Left lobe of liver (tissue), 2 donors: ENCODE measurements at places on chromosomes 6 and 20. TPM values are rescaled to one million over a fixed set of nuclear protein-coding genes. Genes with fewer than 3 reads are reported as not detected.
A peak's percentile ranks its signal among the peaks of the same experiment; 100 is the strongest.

GRM1 gene
- total RNA-seq: not detected

GNAS-AS1 gene
- 0.35 TPM for total RNA-seq

VSTM2L gene
- total RNA-seq: 4.4 TPM

CALHM5 gene
- total RNA-seq: 0.20 TPM

C6orf52 gene
- total RNA-seq: 2.2 TPM

COL9A1 gene
- total RNA-seq: not detected

GSTA3 gene
- total RNA-seq: not detected

NOTCH4 gene
- 9.6 TPM for total RNA-seq

LTV1 gene
- 6.7 TPM for total RNA-seq

KIF6 gene
- 0.05 TPM for total RNA-seq

DNA sequence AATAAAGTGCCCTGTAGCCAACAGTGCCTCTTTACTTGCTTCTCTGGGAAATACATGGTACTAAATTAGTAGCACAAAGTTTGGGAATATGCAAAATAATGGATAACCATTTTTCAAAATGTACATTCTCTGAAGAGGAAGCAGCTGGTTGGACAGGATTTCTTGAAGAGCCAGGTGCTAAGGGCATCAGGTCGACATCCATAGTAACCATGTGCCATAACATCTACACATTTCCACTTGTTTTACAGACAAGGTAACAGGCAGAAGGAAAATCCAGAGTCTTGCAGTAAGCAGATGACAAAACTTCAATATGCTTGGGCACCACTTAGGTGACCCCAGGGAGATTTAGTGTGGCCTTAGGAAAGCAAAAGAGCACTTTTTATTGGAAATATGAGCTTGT lies 36.5 kb upstream of the SMIM28 start:
- DNase-seq: no peak

DNA sequence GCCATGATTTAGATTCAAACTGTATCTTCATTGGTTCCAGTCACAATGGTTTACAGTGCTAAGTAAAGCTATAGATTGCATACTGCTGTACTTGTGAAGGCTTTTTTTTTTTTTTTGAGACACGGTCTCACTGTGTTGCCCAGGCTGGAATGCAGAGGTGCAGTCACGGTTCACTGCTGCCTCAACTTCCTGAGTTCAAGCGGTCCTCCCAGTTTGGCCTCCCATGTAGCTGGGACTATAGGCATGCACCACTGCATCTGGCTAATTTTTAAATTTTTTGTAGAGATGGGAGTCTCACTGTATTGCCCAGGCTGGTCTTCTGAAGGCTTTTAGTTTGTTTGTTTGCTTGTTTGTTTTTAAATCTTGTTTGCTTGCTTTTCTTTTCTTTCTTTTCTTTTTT lies 24.9 kb downstream of the ITCH start:
- no peak for DNase-seq

DNA sequence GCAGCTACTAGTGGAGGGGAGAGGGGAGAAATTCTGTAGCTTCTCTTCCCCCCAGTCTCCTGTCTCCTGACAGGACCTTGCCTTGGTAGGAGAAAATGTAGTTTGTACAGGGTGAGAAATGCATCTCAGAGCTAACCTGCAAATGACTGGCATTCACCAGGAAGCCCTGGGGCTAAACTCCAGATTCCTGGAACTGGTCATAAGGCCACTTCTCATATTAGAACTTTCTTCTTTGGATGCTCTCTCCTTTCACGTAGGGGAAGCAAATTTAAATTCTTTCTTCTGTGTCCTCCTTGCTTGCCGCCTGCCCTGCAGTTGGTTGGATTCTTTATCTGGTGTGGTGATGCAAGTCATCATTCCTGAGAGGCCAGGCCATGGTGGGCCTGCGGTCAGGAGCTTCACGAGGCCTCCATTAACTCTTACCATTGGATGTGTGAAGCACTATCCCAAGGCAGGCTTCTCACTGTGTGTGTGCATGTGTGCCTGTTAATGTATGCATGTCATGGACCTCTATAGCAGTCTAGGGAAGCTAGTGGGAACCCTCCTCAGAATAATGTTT lies 182.0 kb downstream of the PHF3 start:
- DNase-seq: no peak

DNA sequence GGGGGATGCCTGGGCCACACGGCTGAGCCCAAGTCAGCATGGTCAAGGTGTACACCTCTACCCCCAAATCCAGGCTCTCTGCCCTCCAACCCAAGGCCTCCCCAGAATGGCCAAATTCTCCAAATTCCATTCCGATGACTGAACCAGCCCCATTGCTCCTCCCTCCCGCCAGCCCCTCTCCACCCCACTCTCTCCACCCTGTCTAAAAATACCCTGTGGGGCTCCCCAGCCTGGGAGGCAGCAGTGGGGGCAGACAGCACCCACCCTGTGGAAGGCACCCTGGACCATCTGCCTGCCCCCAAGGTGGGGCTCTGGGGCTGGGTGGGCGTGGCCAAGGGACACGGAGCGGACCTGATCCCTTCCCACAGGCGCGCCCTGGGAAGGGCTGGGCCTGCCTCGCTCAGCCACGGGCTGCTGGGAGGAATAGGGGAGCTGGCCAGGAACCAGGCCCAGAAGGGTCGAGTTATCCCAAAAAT lies 11.4 kb downstream of the TEAD3 start:
- DNase-seq: no peak

DNA sequence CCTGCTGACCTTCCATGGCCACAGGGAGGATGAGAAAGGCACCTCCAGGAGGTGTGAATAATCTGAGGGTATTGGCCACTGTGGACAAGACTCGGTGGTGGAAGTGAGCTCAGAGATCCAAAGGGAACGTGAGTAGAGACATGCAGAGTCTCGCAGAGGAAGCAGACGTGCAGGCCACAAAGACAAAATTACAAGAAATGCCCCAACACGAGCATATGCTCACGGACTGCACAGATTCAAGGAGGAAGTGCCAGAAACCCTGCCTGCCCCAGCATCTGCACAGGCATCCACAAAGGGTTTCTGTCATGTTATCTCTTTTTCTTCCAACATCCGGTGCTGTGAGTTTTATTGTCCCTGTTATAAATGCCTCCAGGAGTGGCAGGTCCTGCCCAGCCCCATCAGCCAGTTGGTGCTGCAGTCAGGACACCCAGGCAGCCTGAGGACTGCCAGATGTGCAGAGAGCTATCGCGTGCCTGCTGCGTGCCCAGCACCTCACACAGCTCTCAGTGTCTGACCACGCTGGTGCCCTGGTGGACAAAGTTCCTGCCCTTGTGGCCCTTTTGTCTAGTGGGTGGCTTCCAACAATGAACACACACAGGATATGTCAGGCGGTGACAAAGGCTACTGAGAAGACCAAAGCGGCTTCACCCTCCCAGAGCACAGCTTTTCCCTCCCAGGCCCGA lies 34.0 kb upstream of the FANCE start:
- peak; percentile 95 for DNase-seq

DNA sequence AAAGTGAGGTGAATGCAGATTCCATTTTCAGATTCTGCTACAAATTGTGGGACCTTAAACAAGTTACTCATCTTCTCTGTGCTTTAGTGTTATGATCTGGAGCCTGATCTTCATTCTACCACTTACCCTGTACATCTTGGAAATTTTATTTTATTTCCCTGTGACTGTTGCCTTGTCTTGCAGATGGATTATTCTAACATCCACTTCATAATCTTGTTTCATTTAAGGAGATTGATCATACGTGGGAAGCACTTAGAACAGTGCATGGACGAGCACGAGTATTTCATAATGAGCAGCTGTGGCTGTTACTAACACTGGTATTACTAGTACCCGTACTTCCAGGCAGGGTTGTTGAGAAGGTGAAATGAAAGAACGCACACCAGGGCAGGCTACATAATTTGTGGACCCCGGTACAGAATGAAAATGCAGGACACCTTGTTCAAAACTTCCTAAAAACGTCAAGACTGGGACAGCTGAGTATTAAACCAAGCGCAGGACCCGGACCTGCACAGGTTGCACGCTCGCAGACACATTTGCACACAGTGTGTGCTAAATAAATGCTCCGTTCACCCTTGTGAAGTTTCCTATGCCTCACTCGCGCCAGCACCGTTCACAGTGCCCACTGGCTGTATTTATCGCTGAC lies 535 bp upstream of the CCDC170 start:
- no peak for DNase-seq

- DNase-seq: peak; percentile 44
Observed at GRCh38 chr20:17615645-17616479, 46.0 kb downstream of the DSTN start.

DNA sequence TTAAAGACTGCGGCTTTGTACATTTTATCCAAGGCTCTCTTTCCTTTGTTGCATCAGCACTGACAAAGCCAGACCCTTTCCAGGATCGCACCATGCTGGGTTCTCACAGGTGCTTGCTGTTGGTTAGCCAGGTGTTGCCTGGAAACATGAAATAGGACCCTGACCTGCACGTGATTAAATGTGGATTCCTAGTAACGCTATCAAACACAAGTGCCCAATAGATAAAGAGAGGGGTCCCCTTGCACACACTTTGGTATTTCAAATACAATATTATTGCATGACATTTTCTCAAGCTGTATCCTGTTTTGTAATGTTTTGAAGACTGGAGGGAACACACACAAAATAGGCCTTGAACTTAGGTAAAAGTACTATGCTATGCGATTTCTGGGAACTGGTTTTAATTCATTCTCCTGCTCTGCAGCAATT lies 73.3 kb downstream of the AKAP12 start:
- no peak for DNase-seq

- peak; percentile 8 for DNase-seq
Observed at GRCh38 chr20:57851025-57851682, 141.3 kb upstream of the PMEPA1 start.

DNA sequence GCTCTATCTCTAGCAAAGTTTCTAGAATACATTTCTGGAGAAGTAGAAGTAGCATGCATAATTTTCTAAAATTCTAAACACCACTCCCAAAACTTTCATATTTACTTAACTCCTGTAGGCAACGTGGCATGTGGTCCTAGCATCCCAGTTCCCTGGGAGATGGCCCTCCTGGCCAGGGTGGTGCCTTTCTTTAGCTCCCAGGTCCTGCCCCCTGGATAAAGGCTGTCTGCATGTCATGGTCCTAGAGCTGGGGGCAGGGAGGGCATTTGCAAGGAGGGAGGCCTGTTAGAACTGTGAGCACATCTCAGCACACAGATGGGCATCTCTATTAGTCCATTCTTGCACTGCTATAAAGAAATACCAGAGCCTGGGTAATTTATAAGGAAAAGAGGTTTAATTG lies 485.6 kb upstream of the SULF2 start:
- no peak for DNase-seq

- no peak for DNase-seq
Observed at GRCh38 chr6:133262804-133263203, 21.6 kb downstream of the EYA4 start.

- DNase-seq: peak; percentile 75
Observed at GRCh38 chr20:63969838-63970713, at the start of gene ZNF512B. ZNF512B (minus strand) TSS chr20:63969930; CDS start chr20:63967950, 1,980 bp downstream.

DNA sequence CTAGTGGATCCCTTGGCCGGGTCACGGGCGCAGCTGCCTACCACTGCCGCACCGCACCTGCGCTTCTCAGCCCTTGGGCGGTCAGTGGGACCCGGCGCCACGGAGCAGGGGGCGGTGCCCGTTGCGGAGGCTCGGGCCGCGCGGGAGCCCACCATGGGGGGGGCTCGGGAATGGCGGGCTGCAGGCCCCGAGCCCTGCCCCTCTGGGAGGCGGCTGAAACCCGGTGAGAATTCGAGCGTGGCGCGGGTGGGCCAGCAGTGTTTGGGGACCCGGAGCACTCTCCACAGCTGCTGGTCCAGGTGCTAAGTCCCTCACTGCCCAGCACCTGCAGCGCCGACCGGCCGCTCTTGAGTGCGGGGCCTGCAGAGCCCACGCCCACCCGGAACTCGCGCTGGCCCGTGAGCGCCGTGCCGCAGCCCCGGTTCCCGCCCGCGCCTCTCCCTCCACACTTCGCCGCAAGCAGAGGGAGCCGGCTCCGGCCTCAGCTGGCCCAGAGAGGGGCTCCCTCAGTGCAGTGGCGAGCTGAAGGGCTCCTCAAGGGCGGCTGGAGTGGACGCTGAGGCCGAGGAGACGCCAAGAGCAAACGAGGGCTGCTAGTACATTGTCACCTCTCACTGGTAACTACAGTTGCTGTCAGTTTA lies 120.5 kb upstream of the TMEM170B start:
- no peak for DNase-seq

GRCh38 chr6:68834551-68834950 lies 199.5 kb downstream of the ADGRB3 start:
- no peak for DNase-seq

- DNase-seq: no peak
Observed at GRCh38 chr6:170280689-170281045, 10.2 kb downstream of the DLL1 start.

GRCh38 chr6:29723666-29724588 lies 693 bp downstream of the HLA-F start:
- peak; percentile 62 for DNase-seq

GRCh38 chr6:136772685-136773472 lies 19.4 kb downstream of the MAP3K5 start:
- no peak for DNase-seq

DNA sequence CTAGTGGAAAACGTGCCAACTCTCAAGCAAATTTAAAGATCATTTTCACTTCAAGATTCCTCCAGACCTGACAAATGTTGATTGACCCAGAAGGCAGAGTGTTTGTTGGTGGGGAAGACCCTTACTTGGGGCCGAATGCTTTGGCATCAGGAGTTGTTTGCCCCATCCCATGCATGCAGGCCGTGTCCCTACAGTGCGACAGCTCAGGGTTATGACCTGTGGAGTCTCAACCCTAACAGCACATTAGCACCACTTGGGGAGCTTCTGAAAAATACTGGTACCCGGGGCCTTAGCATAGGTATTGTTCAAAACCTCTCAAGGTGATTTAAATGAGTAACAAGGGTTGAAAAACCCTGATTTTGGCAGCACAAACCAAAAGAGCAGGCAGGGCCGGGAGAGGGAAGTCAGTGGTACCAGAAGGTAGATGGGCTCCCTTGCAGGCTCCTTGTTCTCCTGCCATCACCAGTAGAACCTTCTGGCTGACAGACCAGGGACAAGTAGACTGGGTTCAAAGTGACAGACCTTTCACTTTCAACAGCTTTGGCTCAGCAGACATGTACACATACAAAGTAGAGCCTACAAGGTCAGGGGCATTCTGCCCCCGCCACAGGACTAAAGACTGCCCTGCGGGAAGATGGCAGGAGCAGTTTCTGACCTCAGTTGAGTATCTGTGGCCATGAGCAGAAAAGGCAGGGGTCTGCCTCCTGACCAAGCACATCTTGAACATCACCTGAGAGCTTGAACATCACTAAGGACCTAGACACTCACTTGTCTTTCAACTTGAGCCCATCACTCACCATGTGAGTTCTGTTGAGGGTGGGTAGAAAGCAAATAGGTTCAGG lies 39.6 kb downstream of the PLCG1 start:
- peak; percentile 34 for DNase-seq

- no peak for DNase-seq
Observed at GRCh38 chr20:986733-987355, 15.3 kb downstream of the RSPO4 start.

GRCh38 chr20:32763202-32764004 lies 1.2 kb downstream of the DNMT3B start:
- DNase-seq: no peak
